ENCODE measurements at places on chromosomes 5 and 9.
A peak's percentile ranks its signal among the peaks of the same experiment; 100 is the strongest.

DNA sequence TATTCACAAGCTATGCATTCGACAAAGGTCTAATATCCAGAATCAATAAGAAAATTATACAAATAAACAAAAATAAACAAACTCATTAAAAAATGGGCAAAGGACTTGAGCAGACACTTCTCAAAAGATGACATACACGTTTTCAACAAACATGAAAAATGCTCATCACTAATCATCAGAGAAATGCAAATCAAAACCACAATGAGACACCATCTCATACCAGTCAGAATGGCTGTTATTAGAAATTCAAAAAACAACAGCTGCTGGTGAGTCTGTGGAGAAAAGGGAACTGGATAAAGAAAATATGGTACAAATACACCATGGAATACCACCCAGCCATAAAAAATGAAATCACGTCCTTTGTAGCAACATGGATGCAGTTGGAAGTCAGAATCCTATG is 45.1 kb upstream of the PUM3 start:
- DNase-seq: no peak

- DNase-seq: no peak
Observed at GRCh38 chr9:129464972-129465833, 155.7 kb downstream of the C9orf50 start.

GRCh38 chr9:136666372-136667213 is 3.9 kb downstream of the EGFL7 start:
- no peak for DNase-seq

GRCh38 chr9:109797006-109797405 is 17.0 kb downstream of the PALM2AKAP2 start:
- no peak for DNase-seq

- DNase-seq: no peak
Observed at GRCh38 chr5:86526811-86527348, 90.9 kb upstream of the COX7C start.

- DNase-seq: no peak
Observed at GRCh38 chr5:43006424-43007202, 33.5 kb downstream of the ANXA2R start.

- DNase-seq: no peak
Observed at GRCh38 chr9:6444128-6444527, 31.1 kb downstream of the UHRF2 start.

- no peak for DNase-seq
Observed at GRCh38 chr5:55629815-55630214, 82.3 kb downstream of the SLC38A9 start.

DNA sequence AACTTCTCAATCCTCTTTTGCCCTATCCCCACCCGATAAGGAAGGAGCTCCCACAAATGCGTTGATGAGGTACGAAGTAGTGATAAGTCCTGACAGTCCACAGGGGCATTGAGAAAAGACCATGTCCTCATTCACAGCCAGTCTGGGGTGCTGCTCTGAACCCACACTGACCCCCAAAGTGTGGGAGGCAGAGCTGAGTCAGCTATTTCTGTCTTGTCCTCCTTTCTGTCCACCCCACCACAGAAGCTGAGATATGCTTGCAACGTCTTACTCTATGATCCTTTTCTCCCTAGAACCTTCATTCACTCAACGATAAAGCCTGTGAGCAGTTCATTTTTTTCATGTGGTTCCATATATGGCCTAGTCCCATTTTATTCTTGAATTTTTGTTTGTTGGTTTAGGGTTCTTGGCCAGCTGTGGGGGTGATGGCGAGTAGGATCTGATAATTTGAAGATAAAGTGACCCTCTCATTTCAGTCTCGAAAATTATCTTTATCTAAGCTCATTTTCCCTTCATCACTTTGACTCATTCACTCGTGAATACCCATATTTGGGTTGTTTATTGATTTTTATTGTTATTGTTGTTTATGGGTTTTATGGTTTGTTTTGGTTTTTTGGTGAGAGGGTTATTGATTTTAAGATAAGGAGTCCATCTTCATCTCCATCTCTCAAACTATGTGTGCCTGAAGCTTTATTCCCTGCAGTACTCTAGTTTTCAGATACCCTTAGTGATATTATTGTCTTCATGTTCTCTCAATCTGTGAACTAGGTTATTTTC is 58.5 kb upstream of the ZNF366 start:
- no peak for DNase-seq

DNA sequence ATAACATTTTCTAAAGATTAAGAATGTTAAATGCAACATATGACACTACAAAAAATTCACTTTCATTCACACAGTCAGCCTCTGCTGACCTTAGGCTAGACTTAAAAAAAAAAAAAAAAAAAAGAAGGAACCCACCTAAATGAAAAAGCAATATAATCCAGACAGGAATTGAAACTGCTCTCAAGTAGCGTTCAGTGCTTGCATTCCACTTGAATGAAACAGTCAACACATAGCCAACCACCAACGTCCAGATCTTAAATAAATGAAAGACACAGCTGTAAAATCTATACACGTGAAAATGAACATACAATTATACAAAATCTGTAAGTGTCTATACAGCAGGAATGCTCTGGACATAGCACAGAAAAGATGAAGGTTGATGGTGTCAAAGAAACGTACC is 11.4 kb downstream of the TMEM245 start:
- no peak for DNase-seq

DNA sequence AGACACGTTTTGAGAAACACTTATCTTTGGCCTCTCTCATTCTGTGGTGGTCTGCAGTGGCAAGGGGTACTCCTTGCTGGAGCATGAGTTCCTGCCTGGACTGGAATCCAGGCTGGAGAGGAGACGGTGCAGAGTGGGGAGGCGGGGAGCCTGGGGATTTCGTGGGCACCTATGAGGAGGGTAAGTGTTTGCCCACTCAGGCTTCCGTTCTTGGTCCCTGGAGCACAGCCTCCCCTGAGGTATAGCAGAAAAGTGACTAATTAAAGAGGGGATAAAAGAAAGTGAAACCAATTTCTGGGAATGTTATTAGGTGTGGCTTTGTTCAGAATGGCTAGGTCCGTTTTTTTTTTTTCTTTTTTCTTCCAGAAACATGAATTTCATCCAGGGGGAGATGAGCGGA is 90.8 kb downstream of the ARHGAP26 start:
- no peak for DNase-seq

GRCh38 chr9:124124729-124125650 is 113.4 kb downstream of the LHX2 start:
- no peak for DNase-seq

- DNase-seq: peak; percentile 51
Observed at GRCh38 chr5:134555890-134556311, 30.4 kb downstream of the JADE2 start.

DNA sequence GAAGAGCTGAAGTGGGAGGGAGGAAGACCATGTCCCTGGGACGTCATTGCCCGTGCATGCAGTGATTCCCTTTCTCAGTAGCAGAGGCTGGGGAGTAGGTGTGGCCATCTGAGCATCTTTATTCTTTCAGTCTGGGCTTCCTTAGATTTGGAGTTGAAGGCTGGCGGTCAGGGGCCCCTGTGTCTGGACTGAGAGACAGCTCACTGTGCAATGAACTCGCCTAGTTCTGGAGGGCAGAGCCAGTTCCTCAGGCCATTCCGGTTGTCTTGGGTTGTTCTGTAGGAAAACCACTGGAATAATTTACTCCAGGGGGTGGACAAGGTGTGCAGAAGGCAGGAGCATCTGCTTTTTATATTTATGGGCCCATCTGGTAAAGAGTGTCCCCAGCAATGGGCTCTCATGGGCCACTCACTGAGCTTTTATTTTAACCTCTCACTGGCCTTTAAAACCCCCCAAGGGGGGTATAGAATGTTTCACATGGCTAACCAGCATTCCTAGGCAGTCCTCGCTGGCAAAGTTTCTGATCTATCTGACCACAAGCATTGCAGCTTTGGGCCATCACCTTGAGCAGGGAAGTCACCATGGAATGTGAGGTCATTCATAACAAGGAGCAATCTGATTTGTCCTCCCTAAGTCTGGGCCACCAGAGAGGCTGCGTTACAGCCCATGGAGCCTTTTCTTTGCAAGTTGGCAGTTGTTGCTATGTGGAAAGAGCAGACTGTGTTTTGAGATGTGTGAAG is 9.2 kb downstream of the STC2 start:
- no peak for DNase-seq

GRCh38 chr5:59193616-59194319 is 610.9 kb downstream of the RAB3C start:
- DNase-seq: no peak

DNA sequence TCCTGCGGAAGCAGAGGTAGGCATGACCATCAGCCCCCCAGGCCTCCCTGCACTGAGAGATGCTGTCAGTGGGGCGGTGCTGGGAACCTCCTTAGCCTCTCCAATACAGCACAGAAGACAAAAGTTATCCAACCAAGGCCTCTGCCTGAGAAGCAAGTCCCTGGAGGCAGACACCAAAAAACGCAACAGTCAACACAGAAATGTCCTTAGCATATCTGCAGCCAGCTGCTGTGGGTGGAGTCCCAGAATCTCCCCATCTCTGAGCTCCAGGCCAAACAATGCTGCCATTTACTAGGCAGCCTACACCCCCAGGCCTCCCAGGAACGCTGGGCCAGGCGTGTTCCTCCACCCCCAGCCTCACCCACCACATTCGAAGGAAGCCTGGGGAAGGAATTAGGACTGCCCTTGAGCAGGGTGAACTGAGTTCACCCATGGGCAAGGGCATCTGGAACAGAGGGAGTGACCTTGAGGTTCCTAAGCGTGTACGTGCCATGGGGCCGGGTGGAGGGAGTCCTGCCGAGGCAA is 43.7 kb downstream of the STK10 start:
- no peak for DNase-seq

DNA sequence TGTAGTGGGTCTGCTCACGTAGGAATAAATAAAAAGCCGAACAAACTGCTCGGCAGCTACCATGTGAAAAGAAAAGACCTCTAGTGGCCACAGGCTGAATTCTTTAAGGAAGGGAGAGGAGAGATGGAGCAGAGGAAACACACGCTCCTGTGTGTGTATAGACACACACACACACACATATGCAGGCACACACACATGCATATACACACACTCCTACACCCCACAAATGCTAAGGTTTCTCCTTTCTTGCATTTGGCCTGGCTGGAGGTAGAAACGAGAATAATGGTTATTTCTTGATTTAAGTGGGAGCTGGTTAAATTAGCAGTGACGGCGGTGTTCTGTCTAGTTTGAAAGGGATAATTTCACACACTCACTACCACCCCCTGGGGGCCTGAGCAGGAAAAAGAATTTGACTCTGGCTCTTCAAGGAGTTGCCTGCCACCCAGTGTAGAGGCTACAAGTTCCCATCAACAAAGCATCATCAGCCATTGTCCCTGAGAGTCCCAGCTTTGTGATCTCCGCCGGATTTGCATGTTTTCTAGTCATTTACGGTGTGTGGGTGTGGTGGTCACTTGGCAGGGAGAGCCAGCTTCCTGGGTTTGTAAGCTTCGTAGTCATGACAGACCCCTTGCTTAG is at the start of gene INSYN2B:
Gene INSYN2B (minus strand): TSS at position 78 of the 636 bp plus-strand sequence. CDS start 96,597 bp downstream, outside the sequence.
- DNase-seq: no peak

GRCh38 chr9:70352356-70352755 is 62.1 kb downstream of the KLF9 start:
- no peak for DNase-seq

DNA sequence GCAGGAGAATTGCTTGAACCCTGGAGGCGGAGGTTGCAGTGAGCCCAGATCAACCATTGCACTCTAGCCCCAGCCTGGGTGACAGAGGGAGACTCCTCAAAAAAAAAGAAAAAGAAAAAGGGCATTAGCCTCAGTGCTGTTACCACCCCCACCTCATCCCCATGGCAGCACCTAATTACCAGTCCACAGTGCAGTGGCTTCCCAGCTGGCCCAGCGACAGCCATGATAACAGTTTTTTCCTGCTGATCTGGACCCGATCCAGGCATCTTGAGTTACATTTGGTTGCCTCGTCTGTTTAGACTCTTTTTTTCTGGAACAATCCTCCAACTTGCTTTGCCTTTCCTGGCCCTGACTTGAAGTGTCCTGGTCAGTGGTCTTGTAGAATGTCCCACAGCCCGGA is 24.4 kb downstream of the NCS1 start:
- DNase-seq: no peak

DNA sequence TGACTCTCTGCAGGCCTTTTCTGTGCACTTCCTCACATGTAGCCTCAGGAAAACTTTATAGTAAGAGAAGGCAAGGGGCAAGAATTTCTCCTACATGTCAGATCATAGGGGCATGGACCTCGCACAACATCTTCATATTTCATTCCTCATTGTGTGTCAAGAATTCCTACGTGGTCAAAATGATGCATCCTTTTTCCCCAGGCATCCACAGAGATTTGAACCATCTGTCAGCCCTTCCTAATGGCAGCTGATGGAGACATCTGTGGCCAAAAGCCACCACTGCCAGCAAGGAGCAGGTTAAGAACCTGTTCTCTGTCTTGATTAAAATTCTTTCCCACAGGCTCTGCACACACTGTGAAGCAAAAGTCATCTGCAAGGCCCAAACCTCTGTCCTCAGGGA is 42.5 kb downstream of the MFAP3 start:
- DNase-seq: no peak

Measured in memory B cell (primary cell).